ENCODE measurements at places on chromosomes 5 and 9.
A peak's percentile ranks its signal among the peaks of the same experiment; 100 is the strongest.

DNA sequence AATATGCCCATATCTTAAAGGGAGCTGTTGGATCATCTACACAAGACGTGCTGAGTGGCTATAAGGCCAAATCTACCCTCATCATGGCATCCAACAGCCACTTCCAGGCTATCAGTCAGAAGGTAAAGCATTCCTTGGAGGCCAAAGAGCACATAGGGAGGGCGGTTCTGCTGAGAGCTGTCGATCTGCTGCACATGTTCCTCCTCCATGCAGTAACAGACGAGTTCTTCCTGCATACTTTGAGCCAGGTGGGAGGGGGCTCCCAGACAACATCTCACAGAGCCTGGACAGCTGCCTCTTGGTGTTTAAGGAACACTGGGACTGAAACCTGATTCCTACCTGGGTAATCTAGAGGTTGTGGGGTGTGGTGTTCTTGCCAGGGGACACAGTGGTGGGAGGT lies 93.3 kb upstream of the RAI14 start:
- no peak for DNase-seq

GRCh38 chr5:72503888-72504491 lies 3.2 kb downstream of the ZNF366 start:
- peak; percentile 78 for DNase-seq

DNA sequence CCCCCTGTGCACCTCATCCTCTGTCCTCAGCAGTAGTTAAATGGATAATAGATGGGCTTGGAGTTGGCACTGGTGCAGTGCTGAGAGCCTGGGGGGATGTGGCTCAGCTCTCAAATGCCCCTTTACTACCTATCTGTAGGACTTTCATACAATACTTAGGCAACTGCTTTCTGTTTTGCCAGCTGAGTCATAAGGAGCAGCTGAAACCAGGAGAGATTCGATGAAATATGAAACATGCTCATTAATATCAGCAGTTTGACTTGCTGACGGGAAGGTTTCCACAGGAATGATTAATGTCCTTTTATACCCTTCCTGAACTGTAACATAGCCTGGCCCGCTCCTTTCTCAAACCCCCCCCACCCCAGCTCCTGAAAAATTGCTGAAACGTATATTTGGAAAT lies 142.6 kb downstream of the SAXO1 start:
- no peak for DNase-seq

- DNase-seq: no peak
Observed at GRCh38 chr5:57635146-57635777, 152.7 kb upstream of the ACTBL2 start.

DNA sequence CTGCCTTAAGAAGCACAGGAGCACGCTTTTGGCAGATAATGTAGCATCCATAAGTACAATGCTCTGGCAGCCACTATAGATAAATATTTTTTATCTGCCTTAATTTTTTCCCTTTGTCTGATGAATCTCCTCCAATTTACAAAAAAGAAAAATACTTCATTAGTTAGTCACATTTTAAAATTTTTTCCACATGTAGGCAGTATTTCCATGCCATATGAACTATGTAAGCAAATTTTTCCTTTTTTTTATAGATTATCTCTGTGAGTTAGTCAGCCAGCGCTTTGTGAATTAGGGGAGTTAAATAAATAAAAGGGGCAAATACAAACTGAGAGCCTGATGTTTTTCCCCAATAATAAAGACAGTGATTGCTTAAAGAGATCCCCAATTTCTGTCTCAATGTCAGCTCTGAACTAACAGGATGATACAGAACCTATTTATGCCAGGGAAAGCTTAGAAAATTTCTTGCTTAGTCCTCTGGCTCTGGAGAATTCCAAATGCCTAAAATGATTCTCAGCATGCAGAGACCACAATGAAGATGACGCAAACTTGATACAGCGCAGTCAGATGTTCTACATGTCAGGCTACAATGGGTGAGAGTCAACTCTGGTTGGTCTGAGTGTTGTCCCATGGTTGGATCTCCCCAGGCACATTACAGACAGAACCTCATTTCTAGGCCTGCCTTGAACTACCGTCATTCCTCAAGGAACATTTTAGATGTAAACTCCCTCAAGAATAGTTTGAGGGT lies 390.4 kb upstream of the CDH6 start:
- no peak for DNase-seq

DNA sequence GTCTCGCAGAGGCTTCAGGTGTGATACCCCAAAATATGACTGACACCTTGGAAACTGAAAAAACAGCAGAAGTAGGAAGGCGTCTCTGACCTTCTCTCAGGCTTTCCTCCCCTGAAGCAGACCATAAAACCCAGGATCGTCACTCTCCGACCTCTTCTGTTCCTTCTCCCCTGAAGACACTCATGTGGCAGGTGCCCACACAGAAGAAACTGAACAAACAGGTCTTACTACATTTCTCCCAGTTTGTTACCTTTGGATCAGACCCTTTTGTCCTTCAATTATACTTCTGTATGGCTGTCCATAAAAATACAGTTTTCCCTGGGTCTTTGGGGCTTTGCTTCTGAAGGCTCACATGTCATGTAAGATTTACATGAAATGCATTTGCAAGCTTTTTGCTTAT lies 10.3 kb upstream of the PRUNE2 start:
- DNase-seq: no peak

DNA sequence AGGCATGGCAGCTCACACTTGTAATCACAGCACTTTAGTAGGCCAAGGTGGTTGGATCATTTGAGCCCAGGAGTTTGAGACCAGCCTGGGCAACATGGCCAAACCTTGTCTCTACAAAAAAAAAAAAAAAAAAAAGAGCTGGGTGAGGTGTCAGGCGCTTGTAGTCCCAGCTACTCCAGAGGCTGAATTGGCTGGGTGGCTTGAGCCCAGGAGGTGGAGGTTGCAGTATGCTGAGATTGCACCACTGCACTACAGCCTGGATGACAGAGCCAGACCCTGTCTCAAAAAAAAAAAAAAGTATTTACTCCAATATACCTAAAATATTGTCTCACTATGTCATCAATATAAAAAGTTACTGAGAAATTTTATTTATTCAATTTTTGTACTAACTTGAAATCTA lies 2.8 kb downstream of the SCAI start:
- no peak for DNase-seq

GRCh38 chr5:2166979-2167377 lies 284.3 kb upstream of the IRX4 start:
- DNase-seq: no peak

DNA sequence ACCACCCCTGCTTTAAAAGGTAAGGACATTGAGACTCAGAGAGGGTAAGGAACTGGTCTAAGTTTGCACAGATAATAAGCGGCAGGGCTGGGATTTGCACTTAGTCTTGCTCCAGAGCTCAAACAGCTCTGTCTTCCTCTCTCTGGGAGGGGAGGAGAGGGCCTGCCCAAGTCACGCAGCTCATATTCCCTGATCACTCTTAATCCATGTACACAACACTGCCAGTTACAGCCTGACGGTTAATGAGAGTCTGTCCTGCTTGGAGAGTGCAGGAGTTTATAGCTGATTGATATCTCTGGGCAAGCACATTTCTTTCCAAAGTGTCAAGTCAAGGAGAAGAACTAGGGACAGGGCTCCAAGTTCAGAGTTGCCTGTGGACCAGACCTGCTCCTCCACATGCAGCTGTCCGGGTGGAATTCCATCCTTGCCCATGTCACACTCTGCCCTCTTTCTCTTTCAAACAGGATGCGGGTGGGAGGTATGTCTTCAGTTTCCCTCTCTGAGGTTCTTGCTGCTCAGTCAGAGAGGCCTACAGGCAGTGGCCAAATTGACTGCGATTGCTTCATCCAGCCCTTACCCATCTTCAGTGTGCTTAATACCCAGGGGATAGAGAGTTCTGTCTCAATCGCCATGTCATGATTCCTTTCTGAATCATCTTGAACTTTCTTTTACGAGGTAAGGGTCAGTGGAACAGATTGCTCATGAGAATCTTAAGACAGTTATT lies 54.5 kb downstream of the GALNT12 start:
- DNase-seq: peak; percentile 82

DNA sequence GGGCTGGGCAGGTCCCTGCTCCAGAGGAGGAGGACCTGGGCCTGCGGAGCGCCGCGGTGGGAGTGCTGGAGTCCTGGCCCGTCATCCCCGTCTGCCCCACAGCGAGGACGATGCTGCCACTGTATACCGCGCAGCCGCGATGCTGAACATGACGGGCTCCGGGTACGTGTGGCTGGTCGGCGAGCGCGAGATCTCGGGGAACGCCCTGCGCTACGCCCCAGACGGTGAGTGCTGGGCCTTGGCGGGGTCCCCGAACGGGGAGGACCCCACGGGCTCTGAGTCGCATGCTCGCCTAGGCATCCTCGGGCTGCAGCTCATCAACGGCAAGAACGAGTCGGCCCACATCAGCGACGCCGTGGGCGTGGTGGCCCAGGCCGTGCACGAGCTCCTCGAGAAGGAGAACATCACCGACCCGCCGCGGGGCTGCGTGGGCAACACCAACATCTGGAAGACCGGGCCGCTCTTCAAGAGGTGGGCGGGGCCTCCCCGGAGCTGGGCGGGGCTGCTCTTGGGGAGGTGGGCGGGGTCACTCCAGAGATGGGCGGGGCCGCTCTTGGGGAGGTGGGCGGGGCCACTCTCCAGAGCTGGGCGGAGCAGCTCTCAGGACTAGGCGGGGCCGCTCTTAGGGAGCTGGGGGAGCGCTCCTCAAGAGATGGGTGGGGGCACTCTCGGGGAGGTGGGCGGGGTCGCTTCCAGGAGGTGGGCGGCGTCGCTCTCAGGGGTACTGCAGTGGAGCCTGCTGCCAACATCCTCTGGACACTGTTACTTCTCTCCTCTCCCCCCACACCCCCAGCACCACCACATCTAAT lies 13.1 kb downstream of the LRRC26 start:
- peak; percentile 66 for DNase-seq

DNA sequence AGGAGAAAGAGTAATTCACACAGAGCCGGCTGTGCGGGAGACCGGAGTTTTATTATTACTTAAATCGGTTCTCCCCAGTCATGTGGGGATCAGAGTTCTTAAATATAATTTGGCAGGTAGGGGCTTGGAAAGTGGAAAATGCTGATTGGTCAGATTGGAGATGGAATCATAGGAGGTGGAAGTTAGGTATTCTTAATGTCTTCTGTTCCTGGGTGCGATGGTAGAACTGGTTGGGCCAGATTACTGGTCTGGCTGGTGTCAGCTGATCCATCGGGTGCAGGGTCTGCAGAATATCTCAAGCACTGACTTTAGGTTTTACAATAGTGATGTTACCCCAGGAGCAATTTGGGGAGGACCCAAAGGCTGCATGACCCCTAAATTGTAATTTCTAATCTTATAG lies 4.6 kb upstream of the CERCAM start:
- DNase-seq: no peak

DNA sequence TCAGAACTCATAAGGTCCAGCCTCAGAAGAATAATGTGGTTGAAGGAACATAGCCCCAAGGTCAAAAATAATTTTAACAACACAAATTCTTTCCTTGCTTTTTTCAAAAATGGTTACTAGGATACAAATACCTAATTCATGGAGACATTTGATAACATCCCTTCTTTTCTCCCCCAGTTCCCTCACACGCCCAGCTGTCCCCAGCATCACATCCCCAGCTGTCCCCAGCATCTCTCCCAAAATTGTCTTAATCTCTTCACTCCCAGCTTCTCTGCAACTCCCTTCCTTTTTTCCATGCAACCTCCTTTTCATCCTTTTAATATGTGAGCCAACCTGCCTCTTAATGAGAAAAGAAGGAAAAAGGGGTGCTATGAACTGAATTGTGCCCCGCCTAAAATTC lies 77.8 kb downstream of the FSTL4 start:
- no peak for DNase-seq

- peak; percentile 0 for DNase-seq
Observed at GRCh38 chr5:100479079-100479688, 56.0 kb upstream of the FAM174A start.

- no peak for DNase-seq
Observed at GRCh38 chr9:83304686-83305085, 233.5 kb downstream of the FRMD3 start.
